ENCODE measurements at places on chromosomes 7 and 10.
A peak's percentile ranks its signal among the peaks of the same experiment; 100 is the strongest.

- no peak for DNase-seq
Observed at GRCh38 chr7:96685755-96686154, 23.9 kb downstream of the SEM1 start.

GRCh38 chr10:73997787-73998622 is at the start of gene VCL:
TSS of gene VCL (plus strand) at chr10:73998116. CDS start at chr10:73998208, 92 bp downstream.
- DNase-seq = peak; percentile 98

GRCh38 chr7:158695726-158696452 is 8.7 kb downstream of the NCAPG2 start:
- DNase-seq = peak; percentile 23

GRCh38 chr10:52331638-52332364 is 17.7 kb downstream of the DKK1 start:
- no peak for DNase-seq

GRCh38 chr7:37982423-37982822 is 62.0 kb downstream of the EPDR1 start:
- no peak for DNase-seq
